ENCODE measurements at places on chromosomes 3 and 15.

DNA sequence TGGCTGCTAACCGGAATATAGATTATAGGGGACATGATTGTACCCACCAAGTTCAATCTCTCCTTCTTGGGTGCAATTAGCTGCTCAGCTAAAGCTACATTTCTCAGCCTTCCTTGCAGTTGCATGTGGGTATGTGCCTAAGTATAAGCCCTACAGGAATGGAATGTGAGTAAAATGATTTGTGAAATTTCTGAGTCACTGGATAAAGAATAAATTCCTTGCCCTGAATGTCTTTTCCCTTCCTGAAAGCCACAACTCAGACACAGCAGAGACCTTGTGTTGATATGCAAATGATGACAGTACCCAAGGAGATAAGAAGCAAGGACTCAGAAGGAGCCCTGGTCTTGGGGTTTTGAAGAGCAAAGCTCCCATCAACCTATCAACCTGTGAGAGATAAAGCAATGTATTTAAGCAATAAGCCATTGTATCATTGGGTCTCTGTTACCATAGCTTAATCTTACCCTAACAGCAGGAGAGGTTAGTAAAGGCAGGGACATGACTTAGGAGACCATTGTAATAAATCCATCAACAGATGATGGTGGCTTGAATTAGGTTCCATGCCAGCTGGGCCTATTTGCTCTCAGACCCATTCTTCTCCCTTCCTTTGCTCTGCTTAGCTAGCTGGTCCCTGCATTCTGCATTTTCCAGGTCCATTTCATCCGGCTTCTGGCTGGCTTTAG, 25.6 kb upstream of the ZNF280D start:
- DNase-seq: no peak

DNA sequence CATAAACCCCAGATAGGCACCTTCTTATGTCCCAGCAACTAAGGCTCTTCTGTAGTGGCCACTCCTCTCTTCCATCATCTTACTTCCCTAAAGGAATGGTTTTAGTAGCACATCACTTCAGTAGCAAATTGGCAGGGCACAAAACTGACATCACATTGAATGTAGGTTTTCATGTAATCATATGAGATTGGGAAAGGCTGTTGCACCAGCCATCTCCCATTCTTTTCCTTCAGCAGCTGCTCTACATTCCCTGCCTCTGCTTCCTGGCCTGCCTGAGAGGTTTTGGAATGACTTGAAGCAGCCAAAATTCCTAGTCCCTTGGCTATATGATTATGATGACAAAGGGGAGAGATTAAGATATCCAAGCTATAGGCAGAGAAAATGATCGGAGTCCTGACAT, 36.5 kb downstream of the NSUN3 start:
- DNase-seq: no peak

DNA sequence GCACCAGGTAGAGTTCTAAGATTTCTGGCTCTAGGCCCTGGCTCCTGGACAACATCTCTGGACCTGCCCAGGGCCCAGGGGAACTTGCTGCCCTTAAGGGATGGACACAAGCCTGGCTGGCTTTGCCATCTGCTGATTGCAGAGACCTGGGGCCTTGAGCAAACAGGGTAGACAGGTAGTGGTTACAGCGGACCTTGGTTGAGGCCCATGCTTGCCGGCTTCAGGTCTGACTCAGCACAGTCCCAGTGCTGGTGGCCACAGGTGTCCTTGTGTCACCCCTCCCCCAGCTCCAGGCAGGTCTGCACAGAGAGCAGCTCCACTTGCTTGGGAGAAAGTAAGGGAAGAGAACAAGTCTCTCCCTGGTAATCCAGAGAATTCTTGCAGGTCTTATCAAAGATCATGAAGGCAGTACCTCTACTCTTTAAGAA, 15.9 kb upstream of the ACTL6A start:
- no peak for DNase-seq

GRCh38 chr3:55270976-55271375, 216.1 kb downstream of the WNT5A start:
- DNase-seq: no peak

DNA sequence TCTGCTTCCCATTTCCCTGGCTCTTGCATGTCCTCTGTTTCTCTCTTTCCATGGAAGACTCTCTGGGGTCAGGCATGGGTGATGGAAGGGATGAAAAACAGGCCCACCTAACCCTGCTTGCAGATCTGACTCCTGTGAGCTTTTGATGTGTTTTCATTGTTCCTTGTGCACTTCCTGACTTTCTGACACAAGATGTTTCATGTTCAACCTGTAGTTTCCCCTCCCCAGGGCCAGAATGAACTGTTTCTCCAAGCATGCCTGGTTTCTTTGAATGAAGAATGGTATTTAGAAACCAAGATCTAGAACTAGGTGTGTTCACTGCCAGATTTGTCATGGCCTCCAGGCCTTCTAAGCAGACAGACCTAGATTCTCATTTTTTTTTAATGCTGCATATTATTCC, 36.1 kb upstream of the CRTC3 start:
- DNase-seq: peak; percentile 23

GRCh38 chr3:123028233-123028828, 768 bp upstream of the SEMA5B start:
- DNase-seq: peak; percentile 18

GRCh38 chr3:64049136-64049535, 25.8 kb upstream of the PSMD6 start:
- DNase-seq: no peak

- no peak for DNase-seq
Measured at GRCh38 chr3:116267116-116267515, 178.2 kb downstream of the LSAMP start.

DNA sequence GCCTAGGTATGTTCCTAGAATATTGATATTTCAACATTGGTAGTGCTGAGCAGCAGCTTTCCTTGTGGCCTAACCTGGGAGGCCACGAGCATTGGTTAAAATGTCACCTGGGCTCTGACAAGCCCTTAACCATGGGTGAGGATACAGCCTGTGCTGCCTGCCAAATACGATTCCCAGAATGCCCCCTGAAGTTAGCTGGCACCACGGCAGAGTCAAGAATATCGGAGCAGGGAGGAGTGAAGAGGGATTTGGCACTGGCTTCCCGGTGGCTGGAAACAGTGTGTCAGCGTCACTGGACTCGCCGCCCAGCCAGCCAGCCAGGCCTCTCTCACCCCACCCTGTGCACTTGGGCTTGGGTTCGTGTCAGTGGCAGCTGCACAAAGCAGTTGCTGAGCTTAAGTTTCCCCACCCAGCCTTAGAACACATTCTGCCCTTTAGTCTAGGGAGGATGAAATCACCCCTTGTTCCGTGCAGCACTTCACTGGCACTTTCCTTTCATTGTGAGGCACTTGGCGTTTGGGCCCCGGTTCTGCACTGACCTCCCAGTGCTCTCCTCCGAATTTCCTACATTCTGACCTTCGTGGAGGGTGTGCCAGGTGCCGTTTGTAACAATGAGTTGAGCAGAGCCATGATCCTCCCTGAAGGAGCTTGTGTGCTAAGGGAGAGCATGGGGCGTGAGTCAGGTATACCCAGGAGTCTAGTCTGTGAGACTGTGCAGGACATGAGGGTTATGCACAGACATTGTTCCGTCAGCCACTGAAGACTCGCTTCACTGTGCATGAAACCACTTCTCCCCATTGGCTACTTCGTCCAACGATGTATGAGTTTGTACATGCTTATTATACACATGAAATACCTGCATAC, 152.8 kb upstream of the BHLHE40 start:
- no peak for DNase-seq

DNA sequence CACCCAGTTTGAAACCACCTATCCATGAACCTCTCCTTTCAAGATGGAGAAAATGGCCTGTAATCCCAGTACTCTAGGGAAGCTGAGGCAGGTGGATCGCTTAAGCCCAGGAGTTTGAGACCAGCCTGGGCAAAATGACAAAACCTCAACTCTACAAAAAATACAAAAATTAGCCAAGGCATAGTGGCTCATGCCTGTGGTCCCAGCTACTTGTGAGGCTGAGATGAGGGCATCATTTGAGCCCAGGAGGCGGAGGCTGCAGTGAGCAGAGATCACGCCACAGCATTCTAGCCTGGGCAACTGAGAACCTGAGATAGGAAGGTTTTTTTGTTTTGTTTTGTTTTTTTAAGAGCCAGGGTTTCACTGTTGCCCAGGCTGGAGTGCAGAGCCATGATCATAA, 5.4 kb downstream of the TKT start:
- DNase-seq: no peak

- DNase-seq: no peak
Measured at GRCh38 chr3:118525077-118525476, 509.6 kb downstream of the IGSF11 start.

GRCh38 chr3:58299839-58300516, 6.1 kb upstream of the RPP14 start:
- no peak for DNase-seq

GRCh38 chr3:155070316-155070715, 9.8 kb upstream of the MME start:
- no peak for DNase-seq

GRCh38 chr3:59374818-59375211, 325.0 kb upstream of the CFAP20DC start:
- peak; percentile 3 for DNase-seq

DNA sequence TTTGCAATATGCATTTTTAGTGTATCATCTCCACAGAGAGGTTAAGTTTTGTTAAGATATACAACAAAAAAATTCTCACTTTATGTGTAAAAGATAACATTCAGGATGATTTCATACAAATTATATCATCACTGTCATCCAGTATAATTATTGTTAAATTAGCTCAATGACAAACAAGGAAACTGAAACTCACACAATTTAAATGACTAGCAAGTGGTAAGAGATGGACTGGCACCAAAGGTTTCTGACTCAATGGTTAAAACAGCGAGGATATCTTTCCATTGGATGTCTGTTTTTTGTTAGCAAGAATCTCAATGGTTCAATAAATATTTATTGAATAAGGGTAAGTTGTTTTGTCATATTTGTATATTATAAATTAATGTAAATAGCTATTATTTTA, 22.6 kb downstream of the CIP2A start:
- DNase-seq: no peak

- no peak for DNase-seq
Measured at GRCh38 chr3:180274536-180274935, 237.8 kb upstream of the PEX5L start.

DNA sequence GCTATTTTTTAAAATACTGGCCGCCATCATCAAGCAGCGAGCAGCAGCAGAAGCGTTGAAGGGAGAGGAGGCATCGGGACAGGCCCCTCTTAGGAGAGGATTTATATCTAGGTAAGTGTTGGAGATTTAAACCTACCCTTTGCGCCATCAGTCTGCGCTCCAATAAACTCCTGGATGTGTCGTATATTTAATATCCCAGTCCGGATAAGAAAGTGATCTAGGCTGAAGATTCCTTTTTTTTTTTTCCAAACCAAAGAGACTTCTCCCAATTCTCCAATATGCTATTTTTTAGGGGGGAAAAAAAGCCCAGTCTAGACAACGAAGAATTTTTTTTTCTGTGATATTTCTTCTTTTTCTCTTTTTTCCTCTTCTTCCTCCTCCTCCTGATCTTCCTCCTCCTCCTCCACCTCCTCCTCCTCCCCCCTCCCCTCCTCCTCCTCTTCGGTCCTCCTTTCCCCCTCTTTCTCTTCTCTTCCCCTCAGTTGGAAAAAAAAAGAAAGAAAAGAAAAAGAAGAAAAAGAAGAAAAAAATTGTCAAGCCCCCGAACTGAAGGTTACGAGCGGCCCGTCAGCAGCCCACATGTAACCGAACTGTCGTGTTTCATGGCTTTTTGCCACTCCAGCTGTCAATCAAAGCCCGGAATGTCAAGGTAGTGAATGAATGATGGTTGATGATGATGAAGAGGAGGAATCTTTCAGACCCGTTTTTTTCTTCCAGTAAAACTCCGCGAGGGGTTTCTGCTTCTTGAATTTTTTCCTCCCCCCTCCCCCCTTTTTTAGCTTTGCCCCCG, 835 bp downstream of the MEIS2 start:
- no peak for DNase-seq

DNA sequence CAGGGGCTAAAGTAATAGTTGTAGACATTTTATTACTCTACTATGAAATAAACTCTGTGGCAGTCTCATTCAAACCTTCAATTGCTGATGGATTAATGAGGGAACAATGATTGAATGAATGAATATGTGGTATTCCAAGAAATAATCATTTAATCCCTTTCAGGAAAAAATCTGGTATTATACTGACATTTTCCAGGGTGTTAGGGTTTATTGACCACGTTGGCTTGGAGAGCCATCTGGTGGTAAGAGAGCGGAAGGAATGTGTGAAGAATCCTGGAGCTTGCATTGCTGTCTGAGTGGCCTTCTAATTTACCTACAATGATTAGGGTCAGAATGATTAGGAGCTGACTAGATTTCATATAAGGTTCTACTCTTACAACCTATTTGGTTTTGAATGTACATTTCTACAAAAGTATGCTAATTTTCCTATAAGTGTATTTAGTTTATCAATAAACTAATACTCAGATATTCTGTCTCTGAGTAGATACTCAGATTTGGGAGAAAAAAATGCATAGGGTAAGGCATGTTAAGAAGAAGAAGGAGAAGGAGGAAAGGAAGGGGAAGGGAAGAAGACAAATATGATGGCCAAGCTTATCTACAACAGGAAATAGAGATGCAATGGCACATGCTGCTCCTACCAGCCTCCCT, 249.9 kb downstream of the ROBO1 start:
- no peak for DNase-seq

GRCh38 chr3:112382543-112383160, 49.7 kb downstream of the CD200 start:
- no peak for DNase-seq

- no peak for DNase-seq
Measured at GRCh38 chr3:113241292-113242095, 30.1 kb downstream of the BOC start.

DNA sequence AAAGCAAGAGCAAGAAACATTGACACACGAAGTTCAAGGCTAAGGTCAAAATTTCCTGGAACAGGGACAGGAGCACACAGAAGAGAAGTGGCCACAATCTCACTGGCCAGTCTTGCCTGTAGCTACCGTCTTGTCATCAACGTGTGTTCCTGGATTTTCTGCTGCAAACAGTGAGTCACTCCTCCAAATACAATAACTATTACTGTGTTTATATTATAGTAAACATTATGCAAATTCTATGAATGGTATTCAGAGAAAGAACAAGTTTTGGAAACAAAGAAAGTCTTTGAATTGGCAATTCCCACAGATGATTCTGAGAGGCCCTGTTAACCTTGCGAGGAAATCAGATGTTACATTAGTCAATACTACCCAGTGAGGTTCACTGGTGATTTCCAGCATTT, 220.5 kb downstream of the FAM43A start:
- DNase-seq: no peak

Measured in CD4-positive, alpha-beta T cell treated with Interleukin-6 for 4 hours (primary cell).